ENCODE measurements at places on chromosomes 2 and 18.
A peak's percentile ranks its signal among the peaks of the same experiment; 100 is the strongest.

DNA sequence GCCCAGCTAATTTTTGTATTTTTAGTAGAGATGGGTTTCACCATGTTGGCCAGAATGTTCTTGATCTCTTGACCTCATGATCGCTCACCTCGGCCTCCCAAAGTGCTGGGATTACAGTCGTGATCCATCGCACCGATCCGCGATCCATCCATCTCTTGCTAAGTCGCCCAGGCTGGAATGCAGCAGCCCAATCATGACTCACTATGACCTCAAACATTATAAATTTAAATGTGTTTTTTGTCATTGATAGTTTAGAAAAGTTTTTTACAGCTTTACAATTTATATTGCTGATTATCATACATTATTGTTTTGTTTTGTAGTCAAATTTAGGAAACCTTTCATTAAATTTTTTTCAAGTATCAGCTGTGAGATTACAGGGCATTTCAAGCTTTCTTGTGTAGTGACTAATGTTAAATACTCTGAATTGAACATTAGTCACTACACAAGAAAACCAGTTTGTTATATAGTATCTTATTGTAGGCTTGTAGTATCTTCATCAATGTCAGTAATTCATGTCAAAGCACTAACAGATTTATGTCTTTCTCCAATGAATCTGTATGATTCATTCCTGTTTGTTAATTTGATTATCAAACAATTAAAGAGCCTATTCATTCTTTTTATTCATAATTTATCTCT, 37.5 kb downstream of the NR4A2 start:
- DNase-seq = no peak

DNA sequence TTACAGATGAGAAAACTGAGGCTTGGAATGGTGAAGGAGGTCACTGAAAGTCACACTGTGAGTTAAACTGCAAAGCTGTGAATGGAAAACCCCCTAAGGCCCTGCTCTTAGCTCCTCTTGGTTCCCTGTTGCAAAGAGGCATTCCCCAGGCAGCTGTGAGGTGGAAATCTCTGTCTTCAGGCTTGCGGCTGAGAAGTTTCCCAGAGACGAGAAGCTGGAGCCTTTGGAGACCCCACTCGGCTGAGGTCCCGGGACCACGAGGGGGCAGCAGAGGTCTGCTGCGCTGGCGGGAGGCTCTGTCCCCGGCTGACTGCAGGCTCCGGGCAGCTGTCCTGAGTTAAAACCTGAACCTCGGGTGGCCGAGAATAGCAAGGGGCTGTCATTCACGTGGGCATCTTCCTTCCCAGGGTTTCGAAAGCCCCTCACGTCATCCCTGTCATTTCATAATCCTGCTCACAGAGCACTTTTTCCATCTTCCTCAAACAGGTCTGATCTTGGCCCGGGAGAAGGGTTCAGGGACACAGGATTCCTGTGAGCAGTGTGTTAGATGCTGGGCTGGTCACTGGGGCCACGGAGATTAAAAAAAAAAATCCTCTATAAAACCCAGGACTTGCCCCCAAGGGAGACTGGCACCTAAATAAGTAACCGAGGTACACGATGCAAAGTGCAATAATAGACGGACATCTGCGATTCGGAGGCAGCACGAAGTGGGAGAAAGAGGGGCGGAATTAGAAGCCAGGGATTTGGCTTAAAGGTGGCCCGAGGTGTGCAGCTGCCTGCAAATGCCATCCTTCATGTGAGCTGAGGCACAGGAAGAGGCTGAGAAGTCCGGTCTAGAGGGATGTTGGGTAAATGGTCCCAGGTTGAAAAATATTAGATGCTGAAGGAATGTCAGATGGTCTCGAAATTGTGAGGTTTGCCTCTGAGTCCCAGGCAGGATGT, 24.6 kb upstream of the ATOH8 start:
- DNase-seq = peak; percentile 91

GRCh38 chr2:128026448-128027277, 1.2 kb downstream of the SAP130 start:
- peak; percentile 52 for DNase-seq

DNA sequence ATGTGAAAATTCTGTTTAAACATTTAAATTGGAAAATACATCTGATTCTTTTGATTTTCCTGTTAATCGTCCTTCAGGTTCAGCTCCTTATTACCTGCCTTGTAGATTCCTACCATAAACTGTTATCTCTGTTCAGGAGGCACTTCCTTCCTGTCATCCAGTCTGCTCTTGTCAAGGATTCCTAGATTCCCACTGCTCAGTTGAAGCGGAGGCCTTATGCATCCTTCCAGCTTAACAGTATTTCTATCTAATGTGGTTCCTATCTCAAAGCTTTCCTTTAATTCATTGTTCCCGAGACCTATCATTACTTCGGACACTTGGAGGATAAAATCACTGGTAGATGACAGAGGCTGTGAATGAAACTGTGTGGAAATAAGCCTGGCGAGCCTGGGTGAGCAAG, 12.0 kb downstream of the SPAG16 start:
- DNase-seq = no peak

DNA sequence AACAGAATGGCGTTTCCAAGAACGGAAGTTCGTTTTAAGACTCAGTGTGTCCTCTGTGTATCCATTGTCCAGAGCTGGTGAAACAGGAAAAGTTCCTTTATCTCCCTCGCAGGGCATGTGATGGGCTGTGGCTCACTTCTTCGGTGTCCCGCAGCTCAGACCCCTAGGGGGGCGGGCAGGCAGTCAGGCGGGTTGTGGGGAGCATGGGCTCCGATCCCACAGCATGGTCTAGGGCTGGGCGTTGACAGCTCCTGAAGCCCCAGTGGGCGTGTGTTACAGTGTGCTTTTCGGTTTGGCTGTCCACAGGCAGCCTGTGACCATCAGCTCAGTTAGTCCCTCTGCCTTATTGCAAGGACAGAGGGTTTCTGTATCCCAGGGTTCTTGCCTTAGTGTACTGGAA, 319.6 kb downstream of the AGAP1 start:
- DNase-seq = no peak

- DNase-seq = no peak
Measured at GRCh38 chr2:182883451-182883850, 17.0 kb upstream of the FRZB start.

DNA sequence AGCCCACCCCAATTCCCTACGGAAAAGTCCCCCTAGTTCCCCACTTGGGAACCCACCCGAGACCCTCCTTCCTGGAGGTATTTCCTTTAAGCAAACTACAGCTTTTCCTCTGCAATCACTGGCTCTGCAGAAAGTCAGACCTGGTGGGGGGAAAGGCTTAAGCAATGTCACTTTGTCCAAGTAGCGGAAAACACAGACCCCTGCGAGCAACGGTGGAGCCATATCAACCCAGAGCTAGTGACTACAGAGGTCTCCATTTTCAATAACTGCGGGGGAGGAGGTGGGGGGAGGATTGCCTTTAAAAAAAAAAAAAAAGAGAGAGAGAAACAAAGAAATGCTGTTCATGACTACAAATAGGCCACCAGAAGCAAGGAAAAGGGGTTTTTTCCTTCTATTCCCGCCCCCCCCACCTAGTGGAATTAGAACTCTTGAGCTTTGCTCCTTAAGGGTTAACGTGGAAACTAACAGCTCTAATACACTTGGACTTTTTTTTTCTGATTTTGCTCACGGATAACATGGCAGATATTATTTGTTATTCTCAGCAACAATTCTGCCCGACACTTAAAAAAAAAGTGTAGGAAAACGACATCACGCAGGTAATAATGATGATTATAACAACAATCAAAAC, 1.1 kb upstream of the FRZB start:
- DNase-seq = peak; percentile 74

DNA sequence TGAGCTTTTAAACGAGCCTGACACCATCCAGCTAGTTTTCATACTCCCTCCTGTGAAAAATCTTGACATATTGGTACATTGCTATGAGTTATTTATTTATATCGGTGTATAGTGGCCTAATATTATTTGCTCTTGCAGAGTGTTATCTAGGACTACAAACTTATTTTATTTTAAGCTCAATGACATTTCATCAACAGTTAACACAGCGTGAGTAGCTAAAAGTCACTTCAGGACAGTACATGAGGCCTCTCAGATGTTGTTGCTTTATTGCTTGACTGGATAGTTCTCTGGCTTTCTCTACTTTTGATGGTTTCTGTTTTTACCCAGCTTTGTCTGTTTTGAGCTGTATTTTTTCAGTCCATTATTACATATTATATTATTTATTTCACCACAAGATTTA, 172.9 kb upstream of the KLF7 start:
- no peak for DNase-seq

DNA sequence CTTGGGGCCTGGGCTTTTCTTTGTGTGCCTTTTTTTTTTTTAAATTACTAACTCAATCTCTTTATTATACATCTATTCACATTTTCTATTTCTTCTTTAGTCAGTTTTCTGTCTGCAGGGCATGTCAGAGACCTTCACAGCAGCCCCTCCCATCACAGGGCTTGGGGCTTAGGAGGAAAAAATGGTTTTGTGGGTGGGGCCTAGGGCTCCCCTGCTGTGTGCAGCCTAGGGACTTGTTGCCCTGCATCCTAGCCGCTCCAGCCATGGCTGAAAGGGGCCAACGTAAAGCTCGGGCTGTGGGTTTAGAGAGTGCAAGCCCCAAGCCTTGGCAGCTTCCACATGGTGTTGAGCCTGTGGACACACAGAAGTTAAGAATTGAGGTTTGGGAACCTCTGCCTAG, 13.8 kb downstream of the ZSCAN30 start:
- DNase-seq = no peak

- peak; percentile 82 for DNase-seq
Measured at GRCh38 chr2:241877989-241878970, 8.8 kb downstream of the RTP5 start.

DNA sequence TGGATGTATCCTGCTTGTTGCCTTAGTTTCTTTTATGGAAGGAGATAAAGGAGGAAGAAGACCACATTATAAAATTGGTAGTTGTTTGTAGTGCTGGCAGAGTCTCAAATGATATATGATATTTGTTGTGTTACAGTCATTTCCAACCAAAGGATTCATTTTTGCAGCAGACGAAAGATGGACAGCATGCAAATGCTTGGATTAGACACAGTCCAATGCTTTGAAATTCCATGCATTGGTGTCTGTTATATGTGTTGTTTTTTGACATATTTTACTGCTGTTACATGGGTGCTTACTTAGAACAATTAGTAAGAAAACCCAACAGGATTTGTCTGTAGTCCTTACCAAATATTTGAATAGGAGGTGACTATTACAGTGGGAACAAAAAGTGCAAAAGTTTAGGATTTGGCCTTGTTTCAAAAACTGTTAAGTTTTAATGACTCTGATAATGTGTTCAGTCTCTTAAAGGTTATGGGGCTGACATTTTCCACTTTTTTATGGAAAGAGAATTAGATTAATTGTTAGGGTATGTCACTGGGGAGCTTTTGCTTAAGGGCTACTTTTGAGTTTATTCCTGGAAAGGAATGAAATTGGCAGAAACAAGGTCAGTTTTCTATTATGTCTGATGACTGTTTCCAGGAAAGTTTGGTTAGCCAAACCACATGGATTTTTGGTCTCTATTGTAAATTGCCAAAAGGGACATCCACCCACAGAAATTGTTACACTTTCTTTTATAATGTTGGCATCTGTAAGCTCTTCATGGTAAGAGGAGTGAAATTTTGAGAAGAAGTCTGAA, 229.4 kb upstream of the MMADHC start:
- DNase-seq = no peak

GRCh38 chr18:1302861-1303260, 398.2 kb downstream of the ADCYAP1 start:
- DNase-seq = no peak

GRCh38 chr2:128604045-128604444, 285.4 kb upstream of the HS6ST1 start:
- DNase-seq = no peak

DNA sequence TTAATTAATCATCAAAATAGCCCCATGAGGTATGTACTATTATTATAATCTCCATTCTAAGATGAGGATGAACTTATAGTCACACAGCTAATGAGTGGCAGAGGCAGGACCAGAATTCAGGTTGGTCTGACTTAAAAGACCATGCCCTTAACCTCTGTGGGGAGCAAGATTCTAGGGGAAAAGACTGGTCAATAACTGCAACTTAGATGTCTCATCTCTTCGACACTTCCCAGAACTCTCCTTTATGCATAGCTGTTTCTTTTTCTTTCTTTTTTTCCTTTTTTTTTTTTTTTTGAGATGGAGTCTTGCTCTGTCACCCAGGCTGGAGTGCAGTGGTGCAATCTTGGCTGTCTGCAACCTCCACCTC, 66.3 kb upstream of the RTN4 start:
- no peak for DNase-seq

DNA sequence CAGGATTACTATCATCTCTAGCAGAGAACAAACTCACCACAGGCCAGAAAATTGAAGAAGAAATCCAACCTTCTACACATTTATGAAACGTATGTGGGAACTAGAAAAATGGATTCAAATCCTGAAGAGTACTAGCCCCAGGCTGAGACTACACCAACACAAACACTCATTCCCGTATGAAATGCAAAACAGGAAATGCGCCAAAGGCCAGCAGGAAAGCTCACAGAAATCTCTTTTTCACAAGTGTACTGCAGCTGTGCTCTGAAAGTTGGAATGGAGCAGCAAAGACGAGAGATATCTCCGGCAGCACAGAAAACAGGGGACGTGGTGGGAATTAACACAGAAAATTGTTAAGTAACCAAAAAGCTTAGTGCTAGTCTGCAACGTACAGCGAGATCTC, 913.5 kb downstream of the TDRD15 start:
- DNase-seq = no peak

DNA sequence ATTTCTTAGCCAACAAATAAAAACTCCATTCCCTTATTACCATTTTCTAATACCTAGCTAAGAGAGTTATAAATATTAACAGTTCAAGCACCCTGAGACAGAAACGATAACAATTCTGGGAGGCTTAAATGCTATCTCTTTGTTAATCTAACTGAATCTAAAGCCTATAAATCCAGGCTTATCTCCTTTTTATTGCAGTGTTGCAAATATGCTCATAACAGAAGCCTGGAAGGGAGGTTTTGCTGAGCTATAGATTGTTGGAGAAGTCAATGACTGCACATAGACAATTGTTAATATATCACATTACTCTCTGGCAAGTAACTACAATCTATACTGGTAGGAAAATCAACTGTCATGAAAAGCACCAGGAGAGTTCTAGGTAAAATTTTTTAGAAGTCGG, 30.2 kb downstream of the ATF2 start:
- no peak for DNase-seq
